ENCODE measurements at places on chromosomes 5 and 9.

DNA sequence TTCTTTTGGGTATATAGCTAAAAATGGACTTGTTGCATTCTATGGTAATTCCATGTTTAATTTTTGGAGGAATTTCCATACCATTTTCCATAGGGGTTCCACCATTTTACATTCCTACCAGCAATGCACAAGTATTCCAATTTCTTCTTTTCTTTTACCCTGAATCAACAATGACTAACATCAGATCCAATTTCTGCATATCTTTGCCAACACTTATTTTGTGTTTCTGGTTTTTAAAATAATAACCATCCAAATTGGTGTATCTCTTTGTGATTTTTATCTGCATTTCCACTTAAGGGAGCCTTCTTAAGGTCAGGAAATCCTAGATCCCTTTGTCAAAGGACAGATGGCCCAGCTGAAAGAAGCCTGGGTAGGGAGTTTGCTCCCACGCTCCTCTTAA, 29.5 kb upstream of the SMU1 start:
- DNase-seq: no peak

DNA sequence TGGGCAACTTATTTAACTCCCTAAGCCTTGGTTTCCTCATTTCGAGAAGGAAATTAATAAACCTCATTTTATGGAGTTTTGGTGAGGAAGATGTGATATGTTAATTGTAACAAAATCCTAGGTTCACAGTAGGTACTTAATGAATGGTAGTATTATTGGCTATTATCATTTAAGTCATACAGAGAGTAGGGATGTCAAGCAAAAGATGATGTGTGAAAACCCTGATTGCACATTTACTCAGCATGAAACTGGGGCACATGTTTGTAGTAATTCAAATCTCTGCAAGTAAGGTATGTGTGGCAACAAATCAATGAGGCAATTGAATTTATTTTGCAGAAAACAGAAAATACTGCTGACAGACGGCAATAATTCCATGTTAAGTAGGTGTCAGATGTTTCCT, 127.3 kb downstream of the CSNK1G3 start:
- DNase-seq: no peak

GRCh38 chr9:86529496-86530275, 175.5 kb upstream of the TUT7 start:
- no peak for DNase-seq

DNA sequence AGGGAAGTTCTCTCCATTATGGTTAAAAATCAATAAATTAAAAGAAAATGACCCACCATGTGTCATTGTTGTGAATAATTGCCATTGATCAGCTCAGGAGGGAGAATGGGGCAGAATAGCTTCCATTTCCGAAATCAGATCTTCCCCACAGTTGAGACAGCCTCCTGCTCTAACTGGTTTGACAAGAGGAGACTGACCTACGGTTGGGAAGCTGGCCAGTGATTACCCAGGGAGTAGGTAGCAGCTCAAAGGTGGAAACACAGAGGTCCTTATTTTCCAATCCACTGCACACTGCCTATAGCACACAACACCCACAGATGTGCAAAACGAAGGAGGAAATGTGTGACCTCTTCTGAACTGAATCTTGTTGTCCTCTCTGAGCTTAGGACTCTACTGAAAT, 69.0 kb upstream of the DAPK1 start:
- no peak for DNase-seq

GRCh38 chr5:111398013-111398412, 114.3 kb downstream of the STARD4 start:
- no peak for DNase-seq

DNA sequence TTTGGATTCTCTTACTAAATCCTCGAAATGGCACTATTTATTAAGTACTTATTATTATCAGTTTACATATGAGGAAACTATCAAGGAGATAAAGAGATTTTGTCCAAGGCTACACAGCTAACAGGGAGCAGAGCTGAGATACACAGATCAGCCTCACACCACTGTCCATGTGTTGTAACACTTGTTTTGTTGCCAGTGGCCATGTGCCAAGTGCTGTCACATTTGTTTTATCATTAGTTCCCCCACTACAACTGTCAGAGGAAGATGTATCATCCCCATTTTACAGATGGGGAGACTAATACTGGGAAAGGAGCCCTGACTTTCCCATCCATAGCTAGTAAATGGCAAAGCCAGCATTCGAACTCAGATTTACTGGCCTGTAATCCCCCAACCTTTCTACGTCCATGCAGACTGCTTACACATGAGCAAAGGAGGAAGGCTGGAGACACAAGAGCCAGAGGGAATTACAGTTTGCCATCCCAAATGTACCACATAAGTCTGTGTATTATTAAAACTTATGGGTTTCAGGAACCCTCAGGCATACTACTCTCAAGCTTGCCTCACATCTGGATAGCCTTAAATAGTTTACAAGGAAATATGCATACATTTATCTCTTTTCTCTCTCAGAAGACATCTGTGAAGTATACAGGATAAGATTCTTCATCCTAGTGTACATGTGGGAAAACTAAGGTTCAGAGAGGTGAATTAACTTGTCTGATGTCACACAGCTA, 25.1 kb downstream of the PAPPA start:
- no peak for DNase-seq

DNA sequence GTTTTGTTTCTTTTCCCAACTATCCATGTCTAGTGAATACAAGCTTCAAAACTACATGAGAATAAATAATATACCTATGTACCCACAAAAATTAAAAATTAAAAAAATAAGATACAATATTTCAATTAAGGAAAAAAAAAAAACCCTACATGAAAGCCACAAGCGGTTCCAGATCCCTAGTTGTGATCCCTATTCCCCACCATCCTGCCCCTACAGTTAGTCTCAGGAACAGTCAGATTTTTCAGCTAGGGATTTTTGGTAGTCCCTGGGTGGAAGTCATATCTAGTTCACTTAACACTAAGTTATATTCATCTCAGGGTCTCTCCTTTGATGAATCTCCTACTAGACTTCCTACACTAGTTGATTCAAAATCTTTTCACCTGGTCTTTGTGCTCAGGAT, 18.5 kb upstream of the PCDHB1 start:
- DNase-seq: no peak

DNA sequence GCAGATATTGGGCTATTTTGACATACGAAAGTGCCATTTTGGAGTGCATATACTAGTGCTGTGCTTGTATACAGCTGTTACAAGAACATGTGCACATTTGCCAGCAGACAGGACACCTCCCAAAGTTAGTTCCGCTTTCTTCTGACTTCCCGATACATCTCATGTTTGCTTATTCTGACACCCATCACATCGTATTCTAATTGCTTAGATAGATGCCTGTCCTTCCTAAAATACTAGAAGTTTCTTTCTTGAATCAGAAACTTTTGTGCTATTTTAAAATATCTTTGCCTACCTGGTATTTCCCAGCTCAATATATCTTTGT, 177.8 kb downstream of the TTLL11 start:
- DNase-seq: no peak

DNA sequence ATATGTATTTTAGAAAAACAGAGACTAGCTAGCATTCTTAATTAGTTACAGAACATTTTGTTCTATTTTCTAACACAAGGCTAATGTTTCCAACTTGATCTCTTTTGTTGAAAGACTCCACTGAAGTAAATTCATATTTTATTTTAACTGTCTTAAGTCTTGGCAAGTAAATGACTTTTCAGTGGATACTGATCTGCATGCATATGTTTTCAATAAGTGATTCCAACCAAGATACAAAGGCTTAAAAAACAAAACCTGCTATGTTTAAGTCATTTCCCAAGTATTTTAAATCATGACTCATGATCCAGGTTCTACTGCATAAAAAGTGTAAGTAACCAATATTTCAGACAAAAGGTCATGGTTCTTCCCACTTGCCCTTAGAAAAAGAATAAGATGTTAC, 5.7 kb downstream of the CDO1 start:
- DNase-seq: no peak
